ENCODE measurements at places on chromosomes 1 and 21.

- H3K4me3 ChIP-seq, result no peak overlapping the region
- H3K4me1 ChIP-seq, result no peaks in the 10 kb centered on the region
- no peak overlapping the region for H3K27ac ChIP-seq
- H3K27me3 ChIP-seq, result no peaks in the 10 kb centered on the region
These were observed 176.6 kb upstream of the ADAMTS5 start for GRCh38 chr21:27143476-27143875.

DNA sequence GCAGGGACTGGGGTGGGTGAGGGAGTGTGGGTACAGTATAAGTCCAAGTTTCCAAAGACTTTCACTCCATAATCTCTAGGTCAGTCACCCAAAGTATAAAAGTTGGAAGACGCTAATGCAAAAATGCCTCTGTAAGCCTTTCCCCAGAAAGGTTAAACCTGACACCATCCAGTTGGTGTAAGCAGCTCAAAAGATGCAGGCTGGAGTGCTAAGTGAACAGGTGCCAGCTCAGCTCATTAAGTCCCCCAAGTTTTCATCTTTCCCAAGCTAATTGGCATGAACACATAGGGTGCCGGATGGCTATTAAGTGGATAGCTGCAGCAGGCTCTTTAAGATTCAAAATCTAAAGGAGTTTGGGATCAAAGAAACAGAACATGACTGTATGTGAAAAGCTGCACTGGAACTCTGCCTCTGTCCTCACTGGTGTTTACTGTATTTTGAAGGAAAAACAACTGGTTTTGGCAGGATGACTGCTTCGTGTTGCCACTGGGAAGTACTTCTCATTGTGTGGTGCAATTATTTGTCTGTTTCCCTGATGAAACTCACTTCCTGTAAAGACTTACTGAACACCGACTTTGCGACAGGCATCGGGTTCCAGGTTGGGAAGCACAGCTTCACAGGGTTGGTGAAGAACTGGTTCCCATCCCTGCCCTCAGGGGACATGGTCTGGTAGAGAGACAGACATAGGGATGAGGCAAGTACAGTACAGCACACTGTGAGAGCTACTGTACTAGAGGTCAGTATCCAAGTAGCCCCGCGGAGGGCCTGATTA lies 152.7 kb downstream of the DAB1 start:
- no peak for DNase-seq
- no peaks in the 10 kb centered on the region for H3K4me1 ChIP-seq
- H3K36me3 ChIP-seq, result no peaks in the 10 kb centered on the region
- no peak overlapping the region for H3K4me3 ChIP-seq
- no peak overlapping the region for H3K27ac ChIP-seq

GRCh38 chr1:152160576-152160975 lies 1.5 kb upstream of the RPTN start:
- H3K36me3 ChIP-seq, result no peaks in the 10 kb centered on the region
- H3K27me3 ChIP-seq, result no peaks in the 10 kb centered on the region
- H3K4me1 ChIP-seq, result peaks cover 36% of the 10 kb centered on the region
- no peak overlapping the region for H3K4me3 ChIP-seq

DNA sequence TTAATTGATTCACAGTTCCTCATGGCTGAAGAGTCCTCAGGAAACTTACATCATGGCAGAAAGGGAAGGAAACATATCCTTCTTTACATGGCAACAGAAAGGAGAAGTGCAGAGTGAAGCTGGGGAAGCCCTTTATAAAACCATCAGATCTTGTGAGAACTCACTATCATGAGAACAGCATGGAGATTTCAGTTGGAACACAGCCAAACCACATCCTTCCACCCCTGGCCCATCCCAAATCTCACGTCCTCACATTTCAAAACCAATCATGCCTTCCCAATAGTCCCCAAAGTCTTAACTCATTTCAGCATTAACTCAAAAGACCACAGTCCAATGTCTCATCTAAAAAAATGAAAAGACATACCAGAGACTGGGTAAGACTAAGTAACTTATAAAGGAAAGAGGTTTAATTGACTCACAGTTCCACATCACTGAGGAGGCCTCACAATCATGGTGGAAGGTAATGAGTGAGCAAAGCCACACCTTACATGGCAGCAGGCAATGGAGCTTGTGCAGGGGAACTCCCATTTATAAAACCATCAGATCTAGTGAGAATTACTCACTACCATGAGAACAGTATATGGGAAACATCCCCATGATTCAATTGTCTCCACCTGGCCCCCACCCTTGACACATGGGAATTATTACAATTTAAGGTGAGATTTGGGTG lies 105.2 kb downstream of the MRPL39 start:
- H3K27ac ChIP-seq, result no peak overlapping the region
- H3K4me3 ChIP-seq, result no peak overlapping the region
- no peak for DNase-seq
- H3K4me1 ChIP-seq, result no peaks in the 10 kb centered on the region
- no peaks in the 10 kb centered on the region for H3K27me3 ChIP-seq
- no peaks in the 10 kb centered on the region for H3K36me3 ChIP-seq

- H3K4me1 ChIP-seq, result no peaks in the 10 kb centered on the region
- H3K4me3 ChIP-seq, result no peak overlapping the region
- no peaks in the 10 kb centered on the region for H3K36me3 ChIP-seq
These were observed 259.2 kb downstream of the FMN2 start for GRCh38 chr1:240350910-240351331.
